ENCODE measurements at places on chromosomes 16 and 17.
A peak's percentile ranks its signal among the peaks of the same experiment; 100 is the strongest.

GRCh38 chr17:48335858-48336500, 94.0 kb downstream of the SKAP1 start:
- DNase-seq: peak; percentile 67

- no peak for DNase-seq
Measured at GRCh38 chr17:37360632-37361031, 15.2 kb upstream of the C17orf78 start.

DNA sequence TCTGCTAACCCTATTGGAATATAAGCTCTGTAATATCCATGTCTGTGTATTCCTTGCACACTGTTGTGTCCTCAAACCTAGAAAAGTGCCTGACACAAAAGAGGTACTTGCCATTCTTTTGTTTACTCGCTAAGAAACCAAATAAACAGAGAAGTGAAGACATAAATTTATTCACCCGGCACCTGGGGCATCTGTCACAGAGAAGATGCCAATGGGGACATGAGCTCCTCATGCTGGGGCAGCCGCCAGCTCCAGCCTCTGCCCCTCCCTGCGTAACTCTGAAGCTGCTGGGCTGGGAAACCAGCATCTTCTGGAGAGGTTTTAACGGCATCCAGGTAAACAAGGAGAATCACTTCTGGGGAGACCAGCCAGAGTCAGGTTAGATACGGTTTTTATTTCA, 15.1 kb upstream of the CDRT4 start:
- DNase-seq: no peak

- DNase-seq: no peak
Measured at GRCh38 chr16:2792940-2793339, 5.3 kb upstream of the PRSS41 start.

DNA sequence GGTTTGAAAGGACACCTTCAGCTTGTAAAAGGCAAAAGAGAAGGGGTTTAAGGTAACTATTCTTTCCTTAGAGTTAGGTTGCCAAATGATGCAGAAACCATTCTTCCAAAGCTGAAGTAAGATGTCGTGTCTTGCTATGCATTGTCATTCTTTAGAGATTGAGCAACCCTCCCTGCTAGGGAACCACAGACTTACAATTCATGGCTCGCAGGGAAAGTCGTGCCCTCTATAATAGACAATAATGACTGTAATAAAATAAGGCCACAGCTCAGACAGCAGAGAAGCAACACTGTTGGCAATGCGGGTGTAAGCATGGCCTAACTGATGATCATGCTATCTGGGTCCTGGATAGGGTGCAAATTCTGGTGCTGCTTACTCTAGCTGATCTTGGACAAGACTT, 129.6 kb upstream of the CDH13 start:
- DNase-seq: no peak

DNA sequence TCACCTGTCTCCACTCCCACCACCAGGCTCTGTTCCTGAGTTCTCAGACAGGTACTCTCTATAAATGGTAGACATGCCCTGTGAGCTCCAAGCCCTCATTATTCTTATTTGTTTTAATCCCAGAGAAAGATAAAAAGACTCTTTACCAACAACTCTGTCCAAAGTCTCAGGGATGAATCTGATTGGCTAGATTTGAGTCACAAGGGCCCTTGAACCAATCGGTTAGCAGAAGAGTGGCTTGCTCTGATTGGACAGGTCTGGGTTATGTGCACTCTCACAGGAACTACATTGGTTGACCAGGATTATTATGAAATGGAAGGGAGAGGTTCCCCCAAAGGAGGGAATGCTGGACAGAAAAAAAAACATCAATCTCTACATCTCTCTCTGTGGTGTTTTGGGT, 7.5 kb downstream of the COTL1 start:
- no peak for DNase-seq

DNA sequence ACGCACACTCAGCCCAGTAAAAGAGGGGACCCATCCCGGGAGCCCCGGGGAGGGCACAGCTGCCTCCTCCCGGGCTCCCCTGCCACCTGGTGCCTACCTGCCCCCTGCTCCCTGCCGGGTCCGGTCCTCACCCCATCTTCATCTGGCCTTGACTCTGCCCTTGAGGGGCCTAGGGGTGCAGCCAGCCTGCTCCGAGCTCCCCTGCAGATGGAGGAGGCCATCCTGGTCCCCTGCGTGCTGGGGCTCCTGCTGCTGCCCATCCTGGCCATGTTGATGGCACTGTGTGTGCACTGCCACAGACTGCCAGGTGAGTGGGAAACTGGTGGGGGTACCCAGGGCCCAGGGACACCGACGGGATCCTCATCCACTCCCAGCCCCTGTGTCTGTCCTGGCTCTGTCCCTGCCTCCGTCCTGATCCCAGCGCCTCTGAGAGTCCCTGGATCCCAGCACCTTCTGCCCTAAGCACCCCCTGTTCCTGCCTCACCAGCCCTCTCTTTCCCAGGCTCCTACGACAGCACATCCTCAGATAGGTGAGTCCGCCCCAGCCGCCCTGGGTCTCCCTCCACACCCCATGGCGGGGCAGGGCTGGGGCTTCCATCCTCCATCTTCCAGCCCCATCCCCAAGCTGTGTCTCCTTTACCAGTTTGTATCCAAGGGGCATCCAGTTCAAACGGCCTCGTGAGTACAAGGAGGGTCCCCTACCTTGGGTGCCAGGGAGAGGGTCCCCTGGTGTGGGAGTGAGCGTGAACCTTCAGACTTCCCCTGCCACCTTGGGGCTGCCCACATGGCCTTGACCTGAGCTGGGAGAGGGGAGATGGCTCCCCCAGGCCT, 574 bp downstream of the LAT start:
- no peak for DNase-seq

Measured in HAP-1 (cell line).